Umbilical cord (tissue), 2 donors: ENCODE measurements at places on chromosomes 5 and 9.
A peak's percentile ranks its signal among the peaks of the same experiment; 100 is the strongest.

GRCh38 chr9:79403495-79403894 is 168.3 kb upstream of the TLE4 start:
- no peak for DNase-seq

DNA sequence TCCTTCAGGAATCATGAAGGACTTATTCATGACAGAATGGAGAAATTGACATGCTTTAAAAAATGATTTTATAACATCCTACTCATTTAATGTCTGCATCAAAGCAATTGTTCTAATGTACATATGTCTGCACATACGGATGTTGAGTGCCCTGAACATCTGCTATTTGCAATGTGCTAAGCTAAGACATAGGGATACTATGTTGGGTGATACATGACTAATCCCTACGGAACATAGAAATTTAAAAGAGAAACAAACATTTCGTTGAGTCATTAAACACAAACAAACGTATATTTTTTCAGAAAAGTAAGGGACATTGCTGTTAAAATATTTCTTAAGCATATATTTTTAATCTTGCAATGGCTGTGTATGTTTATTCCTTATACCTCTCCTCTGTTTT is 686.5 kb upstream of the ADAMTS16 start:
- no peak for DNase-seq

GRCh38 chr9:38018958-38019602 is 49.9 kb downstream of the SHB start:
- DNase-seq = peak; percentile 72

DNA sequence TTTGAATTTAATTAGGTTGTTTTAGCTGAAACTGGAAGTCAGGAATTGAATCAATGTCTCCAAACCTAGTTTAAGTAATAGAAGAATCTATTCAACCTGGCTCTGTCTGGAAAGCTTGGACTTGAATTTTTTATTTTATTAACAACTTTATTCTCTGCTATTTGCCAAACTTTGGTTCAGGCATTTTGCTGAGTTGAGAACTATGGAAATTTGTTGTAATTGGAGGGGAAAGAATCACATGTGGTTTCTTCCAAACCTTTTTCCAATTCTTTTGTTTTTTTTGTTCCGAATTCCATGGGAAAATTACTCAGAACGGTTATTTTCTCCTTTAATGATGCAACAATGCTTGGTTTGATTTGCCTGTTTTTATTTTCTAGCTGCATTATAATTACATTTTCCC is 98.2 kb upstream of the RPS23 start:
- no peak for DNase-seq

GRCh38 chr5:79436224-79436623 is 77.7 kb downstream of the HOMER1 start:
- DNase-seq = no peak

DNA sequence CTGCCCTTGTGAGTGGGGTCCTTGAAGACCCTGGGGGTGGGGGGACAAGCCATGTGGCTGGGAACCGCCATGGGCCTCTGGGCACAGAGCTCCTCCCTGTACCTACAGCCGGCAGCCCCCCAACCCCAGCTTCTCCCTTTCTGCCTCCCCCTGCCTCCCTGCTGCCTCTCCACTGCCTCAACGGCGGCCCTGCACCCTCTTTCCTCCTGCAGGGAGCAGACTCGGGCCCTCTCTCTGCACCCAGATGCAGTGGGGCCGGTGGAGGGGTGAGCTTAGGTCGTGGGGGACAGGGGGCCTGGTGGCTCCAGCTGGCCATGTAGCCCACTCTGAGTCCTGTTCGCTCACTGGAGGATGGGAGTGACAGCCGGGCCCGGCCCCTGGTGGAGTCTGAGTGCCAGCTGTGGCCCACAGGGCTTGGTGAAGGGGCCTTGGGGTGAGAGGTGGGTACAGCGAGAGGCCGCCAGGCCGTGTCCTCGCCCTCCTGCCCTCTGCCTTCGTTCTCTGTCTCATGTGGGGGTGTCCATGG is 139.3 kb upstream of the COL5A1 start:
- DNase-seq = no peak
